Stimulated activated CD4-positive, alpha-beta T cell treated with anti-CD3 and anti-CD28 coated beads, Interleukin-15, amount 100 ng/mL, for 1 hour (primary cell): ENCODE measurements at places on chromosomes 1 and 21.

GRCh38 chr1:244730153-244730933 is 77.4 kb downstream of the DESI2 start:
- no peak for DNase-seq

GRCh38 chr1:65605621-65606020 is 185.2 kb downstream of the LEPR start:
- no peak for DNase-seq

GRCh38 chr1:211183747-211184313 is 49.9 kb upstream of the KCNH1 start:
- DNase-seq = no peak

- DNase-seq = no peak
Measured at GRCh38 chr1:167472752-167473521, 45.4 kb downstream of the CD247 start.

DNA sequence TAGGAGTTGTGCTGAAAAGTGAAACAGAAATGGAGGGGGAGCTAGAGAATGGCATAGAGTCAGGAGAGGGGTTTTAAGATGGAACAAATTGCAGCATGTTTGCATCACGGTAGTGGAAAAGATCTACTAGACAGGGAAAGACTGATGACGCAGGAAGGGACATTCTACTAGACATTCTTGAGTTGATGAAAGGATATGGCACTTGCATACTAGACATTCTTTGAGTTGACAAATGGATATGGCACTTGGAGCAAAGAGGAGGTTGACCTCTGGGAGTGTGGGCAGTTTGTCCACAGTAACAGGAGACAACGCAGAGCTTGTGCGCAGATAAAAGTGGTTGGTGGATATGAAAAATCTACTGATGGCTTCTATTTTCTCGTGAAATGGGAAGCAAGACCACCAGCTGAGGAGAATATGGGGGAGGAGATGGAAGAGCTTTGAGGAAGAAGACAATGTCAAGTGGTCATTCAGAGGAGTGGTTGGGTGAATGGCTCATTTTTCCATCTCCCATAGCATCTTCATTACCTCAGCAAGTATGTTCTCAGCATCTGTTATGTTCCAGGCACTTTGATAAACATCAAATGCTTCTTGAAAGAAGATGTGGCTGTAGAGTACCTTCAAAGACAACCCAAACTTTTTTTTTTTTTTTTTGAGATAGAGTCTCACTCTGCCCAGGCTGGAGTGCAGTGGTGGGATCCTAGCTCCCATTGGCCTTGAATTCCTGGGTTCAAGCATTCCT is 2.4 kb upstream of the CTPS1 start:
- DNase-seq = no peak

DNA sequence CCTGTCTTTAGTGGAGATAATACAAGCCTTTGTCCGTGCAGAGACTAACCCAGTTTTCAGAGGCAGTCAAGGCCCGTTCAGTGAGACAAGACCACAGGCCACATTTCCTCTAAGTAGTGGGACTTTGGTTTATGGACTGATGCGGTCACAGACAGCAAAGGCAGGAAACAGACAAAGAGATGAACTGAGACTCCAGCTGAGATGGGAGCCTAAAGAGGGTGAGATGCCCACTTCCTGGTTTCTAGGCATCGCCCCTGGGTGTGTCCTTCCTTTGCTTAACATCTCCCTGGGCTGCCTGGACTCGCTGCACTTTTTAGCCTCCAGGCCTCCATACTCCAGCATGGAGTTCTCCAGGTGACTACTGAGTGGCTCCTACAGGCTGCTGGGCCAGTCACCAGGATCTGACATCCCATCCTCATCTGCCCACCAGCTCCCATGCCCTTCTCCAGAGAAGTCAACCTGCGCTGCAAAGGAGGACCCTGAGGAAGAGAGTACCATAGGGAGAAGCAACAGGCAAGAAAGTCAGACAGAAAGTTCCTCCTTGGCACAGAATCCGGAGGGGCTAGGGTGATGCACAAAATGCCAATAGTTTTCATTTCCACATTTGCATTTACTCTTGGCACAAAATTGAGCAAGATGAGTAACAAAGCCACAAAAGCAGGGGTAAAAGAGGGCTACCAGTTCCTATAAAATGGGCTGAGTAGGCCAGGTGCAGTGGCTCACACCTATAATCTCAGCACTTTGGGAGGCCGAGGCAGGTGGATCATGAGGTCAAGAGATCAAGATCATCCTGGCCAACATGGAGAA is 15.1 kb downstream of the THEMIS2 start:
- DNase-seq = no peak

- no peak for DNase-seq
Measured at GRCh38 chr1:193456811-193457280, 270.4 kb upstream of the B3GALT2 start.

DNA sequence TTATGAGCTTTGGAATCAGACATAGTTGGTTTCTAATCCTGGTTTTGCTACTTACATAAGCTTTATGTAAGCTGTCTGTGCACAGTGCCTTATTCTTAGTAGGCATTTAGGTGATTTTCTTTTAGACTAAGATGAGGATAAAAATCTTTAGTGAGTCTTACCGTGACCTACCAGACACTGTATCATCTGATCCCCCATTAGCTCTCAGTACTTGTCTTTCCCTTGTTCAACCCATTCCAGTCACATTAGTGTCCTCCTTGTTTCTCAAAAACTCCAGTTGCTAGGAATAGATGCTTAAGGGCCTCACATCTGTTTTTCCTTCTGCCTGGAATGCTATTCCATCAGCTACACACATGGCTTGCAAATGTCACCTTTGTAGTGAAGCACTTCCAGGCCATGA is 18.8 kb downstream of the PPP1R12B start:
- no peak for DNase-seq

GRCh38 chr1:9406111-9406510 is 113.4 kb downstream of the SPSB1 start:
- DNase-seq = no peak

DNA sequence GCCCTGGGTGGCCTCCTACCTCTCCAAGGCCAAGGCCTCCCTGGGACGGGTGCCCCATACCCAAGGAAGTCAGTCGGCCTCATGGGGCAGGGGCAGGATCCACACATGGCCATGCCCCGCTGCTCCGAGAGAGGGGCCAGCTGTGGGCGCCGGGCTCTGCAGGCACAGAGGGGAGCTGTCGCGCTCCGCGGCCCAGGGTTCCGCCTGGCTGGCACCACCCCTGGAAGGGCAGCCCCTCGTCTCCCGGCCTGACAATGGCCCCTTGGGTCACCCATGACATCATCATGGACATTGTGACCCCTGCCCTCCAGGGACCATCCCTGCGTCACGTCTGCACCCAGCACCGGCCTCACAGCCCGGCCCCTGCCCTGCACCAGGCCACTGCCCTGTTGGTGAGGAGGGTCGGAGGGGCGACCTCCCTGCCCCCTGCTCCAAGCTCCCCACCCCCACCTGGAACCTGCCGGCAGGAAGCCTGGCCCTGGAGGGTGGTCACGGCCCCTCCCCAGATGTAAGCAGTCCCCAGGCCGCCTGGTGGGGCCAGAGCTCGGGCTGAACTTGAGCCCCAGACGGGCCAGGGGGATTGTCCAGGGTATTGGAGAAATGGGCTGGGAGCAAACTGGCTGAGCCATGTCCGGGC is 5.8 kb downstream of the TTLL10 start:
- no peak for DNase-seq

DNA sequence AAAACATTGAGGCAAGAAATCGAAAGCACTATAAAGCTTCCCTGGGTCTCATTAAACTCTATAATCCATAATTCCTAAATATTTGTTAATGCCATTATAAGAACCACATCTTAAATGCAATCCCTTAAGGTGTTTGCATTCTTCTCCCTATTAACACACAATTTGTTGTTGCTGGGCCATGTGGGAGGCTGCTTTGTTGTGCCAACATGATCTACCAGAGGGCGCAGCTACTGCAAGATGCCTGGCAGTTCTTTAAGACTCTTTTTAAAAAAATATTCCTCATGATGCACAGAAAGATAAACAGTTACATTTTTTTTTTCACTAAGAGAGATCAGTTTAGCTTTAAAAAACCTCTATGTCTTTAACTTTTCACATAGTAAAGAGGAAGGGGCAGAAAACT is 39.0 kb upstream of the BCAS2 start:
- no peak for DNase-seq

- DNase-seq = no peak
Measured at GRCh38 chr1:17636612-17637011, 97.1 kb downstream of the ARHGEF10L start.

GRCh38 chr1:179808503-179808902 is 65.4 kb downstream of the FAM163A start:
- no peak for DNase-seq

- no peak for DNase-seq
Measured at GRCh38 chr1:8013399-8013798, 12.7 kb downstream of the ERRFI1 start.

DNA sequence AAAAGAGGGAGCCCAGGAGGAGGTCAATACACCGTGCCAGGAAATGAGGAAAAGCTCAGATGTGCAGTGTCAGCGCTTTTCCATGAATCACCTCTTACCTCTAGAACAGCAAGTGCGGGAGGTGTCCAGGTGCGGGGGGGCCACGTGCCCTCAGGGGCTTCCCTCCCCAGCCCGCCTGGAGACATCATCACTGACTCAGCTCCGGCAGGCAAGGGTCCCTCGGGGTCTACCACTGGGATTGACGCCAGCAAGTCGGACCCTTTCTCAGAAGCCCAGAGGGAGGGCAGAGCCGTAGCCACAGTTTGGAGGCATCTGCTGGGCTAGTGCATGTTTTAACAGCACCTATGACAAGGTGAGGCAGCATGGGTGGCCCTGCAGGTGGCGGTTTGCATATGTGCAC is 67.4 kb upstream of the TRAPPC10 start:
- no peak for DNase-seq

- DNase-seq = no peak
Measured at GRCh38 chr1:116350097-116350645, 22.9 kb upstream of the ATP1A1 start.

- no peak for DNase-seq
Measured at GRCh38 chr1:76585980-76586674, 281.2 kb upstream of the ST6GALNAC5 start.

DNA sequence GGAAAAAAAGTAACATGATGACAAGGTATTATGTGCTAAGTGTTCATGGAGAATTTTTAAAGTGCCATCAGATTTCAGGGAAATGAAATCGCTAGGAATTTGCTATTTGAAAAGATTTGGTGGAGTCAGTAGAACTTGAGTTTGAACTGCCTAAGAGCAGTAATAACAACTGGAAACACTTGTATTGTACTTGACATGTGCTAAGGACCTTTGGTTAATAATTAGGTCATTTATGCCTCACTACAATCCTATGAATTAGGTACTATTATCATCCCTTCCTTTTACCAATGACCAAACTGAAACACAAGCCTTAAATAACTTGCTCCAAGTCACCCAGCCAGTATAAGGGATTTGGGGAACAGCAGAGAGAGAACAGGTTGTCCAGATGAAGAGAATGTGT is 133.4 kb downstream of the NTNG1 start:
- no peak for DNase-seq

DNA sequence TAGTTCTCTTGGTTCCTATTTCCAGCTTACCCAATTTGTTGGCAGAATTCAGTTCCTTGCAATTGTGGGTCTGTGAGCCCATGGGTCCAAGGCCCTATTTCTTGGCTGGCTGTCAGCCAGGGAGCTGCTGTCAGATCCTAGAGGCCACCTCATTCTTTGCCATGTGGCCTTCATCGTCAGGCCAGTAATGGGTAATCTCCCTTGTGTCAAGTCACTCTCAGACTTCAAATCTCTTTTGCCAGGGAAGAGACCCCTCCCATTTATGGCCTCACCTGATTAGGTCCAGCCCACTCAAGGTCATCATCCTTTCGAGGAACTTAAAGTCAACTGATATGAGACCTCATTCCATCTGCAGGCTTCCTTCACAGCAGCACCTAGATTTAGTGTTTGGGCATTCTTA is 17.9 kb downstream of the OBSCN start:
- DNase-seq = no peak

DNA sequence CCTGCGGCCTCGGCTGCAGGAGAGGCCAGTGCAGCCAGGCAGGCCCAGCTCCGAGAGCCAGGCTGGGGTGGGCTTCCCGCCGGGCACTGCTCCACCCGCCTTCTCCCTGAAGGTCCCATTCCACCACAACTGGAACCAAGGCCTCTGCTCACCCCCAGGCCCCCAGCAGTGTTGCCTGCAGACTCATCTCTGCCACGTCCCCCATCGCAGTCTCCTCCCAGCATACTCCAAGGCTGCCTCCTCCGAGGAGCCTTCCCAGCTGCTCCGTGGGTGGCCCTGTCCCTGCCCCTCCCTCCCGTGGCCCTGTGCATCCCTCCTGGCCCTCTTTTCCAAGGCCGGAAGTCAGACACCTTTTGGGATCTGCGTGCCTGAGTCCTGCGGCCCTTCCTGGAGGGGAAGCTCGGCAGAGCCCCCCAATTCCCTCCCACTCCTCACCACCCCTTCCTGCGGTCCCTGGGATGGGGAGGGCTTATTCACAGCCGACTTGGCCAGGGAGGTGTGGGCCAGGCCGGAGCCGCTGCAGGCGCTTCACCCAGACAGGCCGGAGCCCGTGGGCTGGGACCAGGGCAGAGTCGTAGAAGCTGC is 47.6 kb downstream of the SLX9 start:
- no peak for DNase-seq

GRCh38 chr1:156592158-156592909 is 758 bp downstream of the NAXE start:
- no peak for DNase-seq

DNA sequence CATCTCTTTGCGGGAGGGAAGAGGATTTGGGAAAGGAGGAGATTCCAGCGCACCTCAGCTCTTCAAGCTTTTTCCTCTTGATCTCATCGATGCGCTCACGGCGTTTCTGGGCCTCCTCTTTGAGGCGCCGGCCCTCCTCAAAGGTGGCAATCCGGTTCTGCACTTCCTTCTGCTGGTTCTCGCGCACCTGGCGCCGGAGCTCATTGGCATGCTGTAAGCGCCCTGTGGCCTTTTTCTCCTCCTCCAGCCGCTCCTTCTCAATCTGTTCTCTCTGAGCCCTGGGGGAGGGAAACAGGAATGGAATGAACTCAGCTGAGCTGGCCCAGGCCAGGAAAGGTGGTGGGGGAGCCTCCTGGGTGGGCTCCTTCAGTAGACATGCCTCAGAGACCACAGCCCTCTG is 10.4 kb upstream of the VSIG8 start:
- no peak for DNase-seq

DNA sequence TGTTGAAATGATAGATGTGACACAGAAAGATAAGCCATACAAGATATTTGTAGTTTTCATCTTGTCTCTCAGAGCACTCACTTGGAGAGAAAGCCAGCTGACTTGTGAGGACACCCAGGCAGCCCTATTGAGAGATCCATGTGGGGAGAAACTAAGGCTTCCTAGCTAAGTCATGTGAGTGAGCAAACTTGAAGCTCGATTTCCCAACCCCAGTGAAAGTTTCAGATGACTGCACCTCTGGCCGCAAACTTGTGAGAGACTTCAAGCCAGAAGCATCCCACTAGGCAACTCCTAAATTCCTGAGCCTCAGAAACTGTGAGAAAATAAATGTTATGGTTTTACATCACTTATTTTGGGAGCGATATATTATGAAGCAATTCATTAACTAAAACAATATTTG is 832.3 kb downstream of the LTN1 start:
- no peak for DNase-seq
